NCI-H524 treated with DMSO at 0.1 percent for 48 hours (cell line): ENCODE measurements at places on chromosomes 6 and 20.

DNA sequence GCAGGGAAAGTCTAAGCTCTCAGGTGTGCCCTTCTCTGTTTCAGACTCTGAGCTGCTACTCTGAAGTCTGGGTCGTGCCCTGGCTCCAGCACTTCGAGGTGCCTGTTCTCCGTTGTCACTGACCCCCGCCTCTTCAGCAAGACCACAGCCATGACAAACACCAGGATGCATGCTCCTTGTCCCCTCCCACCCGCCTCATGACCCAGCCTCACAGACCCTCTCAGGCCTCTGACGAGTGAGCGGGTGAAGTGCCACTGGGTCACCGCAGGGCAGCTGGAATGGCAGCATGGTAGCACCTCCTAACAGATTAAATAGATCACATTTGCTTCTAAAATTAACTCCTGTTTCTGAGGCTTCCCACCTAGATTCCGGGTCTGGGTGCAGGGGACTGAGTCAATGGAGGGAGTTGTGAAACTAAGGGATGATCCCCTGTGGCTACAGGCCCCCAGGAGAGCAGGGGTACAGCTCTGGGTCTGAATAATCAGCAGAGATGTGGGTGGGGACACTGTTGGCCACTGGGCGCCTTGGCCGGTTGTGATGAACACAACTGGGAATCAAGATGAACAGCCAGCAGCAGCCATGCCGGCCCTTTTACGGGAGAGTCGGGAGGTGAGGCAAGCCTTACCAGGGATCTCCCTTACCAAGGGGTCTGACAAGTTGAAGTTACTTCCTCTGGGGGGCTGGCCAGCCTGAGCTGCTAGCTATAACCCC, 10.7 kb downstream of the CST7 start:
- DNase-seq: no peak

- no peak for DNase-seq
These were observed 20.8 kb downstream of the ZBTB2 start for GRCh38 chr6:151370509-151371078.

DNA sequence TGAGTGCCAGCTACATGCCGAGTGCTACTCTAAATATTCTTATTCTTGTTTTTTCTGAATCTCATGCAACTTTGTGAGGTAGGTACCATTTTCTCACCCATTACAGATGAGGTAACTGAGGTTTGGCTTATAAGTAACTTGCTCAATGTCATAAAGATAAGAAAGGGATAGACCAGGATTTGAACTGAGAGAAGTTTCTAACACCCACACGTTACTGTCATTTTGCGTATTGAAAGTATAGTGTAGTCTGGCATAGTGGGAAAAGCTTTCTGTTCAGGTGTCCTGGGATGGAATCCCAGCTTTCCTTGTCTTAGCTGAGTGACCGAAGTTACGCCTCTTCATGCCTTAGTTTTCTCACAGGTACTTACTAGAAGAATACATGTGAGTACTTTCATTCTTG, 50.5 kb downstream of the HIVEP1 start:
- DNase-seq: no peak

DNA sequence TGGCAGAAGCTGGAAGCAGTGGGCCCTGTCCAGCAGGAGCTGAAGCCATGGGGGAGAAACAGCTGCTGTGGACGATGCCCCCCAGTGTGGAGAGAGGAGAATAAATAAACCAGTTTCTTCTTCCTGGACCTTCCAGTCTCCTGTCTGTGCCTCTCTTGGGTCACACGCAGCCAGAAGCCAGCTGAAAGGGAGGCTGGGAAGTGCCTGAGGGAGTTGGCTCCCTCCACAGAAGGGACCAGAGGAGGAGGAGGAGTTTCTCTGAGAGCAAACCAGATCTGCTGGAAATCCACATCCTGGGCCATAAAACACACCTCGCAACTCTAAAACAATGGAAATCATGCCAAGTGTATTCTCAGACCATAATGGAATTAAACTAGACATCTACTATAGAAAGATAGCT, 577.0 kb downstream of the CDH26 start:
- no peak for DNase-seq

DNA sequence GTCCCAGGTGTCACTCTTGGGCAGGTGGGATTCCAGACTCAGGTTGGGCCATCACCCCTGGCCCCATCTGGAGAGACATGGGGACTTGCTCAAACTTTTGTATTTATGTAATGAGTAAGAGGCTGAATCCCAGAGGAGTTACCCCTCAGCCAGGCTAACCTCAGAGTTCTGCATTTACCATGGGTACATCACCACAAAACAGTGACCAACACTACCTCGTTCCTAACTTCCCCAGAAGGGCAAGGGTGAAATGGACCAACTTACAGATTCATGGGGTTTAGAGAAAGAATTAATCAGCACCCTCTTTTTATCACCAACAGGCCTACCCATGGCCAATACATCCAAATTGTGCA, 259.9 kb upstream of the MARCKS start:
- no peak for DNase-seq

DNA sequence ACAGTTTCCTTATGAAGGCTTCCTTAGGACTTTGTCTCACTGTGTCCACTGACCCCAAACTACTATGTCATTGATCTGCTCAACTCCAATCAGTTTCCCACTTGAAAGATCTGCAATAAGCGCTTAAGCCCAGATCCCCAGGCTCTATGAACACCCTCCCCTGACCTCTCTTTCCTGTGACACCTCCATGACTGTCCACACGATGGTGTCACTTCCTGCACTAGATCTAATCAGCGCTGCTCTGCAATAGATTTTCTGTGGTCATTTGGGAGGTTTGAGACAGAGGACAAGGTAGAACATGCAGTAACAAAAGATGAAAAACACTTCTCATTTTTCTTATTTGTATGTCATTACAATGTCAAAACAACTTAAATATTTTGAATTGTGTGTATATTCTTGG, 304.6 kb upstream of the AGPAT4 start:
- DNase-seq: no peak
